ENCODE measurements at places on chromosomes 7 and 10. TPM values are rescaled to one million over a fixed set of nuclear protein-coding genes. Genes with fewer than 3 reads are reported as not detected.

DNA sequence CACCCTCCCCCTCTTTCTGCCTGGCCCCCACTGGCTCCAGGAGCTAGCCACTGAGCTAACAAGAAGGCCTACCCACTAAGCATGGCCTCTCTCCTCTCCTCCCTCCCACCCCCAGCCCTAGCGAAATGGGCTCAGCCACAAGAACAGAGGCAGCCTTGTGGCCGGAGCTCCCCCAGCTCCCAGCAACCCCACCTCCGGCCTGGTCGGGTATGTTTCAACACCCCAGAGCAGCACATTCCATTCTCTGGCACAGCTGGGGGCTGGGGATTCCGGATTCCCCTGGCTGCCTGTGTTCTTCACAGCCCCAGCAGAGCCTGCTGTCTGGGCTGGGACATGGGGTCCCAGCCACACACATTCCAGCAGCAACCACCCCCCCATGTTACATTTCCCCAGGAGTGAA is 9.0 kb downstream of the SFRP5 start:
- DNase-seq = no peak

- no peak for DNase-seq
These were observed 18.9 kb downstream of the ZNF680 start for GRCh38 chr7:64544010-64544409.

- DNase-seq = no peak
These were observed 54.3 kb upstream of the NFKB2 start for GRCh38 chr10:102341038-102341688.

Gene ZNF92
- 4.5 TPM for total RNA-seq

Measured in Caki2 (cell line).